ENCODE measurements at places on chromosomes 12 and 14.

DNA sequence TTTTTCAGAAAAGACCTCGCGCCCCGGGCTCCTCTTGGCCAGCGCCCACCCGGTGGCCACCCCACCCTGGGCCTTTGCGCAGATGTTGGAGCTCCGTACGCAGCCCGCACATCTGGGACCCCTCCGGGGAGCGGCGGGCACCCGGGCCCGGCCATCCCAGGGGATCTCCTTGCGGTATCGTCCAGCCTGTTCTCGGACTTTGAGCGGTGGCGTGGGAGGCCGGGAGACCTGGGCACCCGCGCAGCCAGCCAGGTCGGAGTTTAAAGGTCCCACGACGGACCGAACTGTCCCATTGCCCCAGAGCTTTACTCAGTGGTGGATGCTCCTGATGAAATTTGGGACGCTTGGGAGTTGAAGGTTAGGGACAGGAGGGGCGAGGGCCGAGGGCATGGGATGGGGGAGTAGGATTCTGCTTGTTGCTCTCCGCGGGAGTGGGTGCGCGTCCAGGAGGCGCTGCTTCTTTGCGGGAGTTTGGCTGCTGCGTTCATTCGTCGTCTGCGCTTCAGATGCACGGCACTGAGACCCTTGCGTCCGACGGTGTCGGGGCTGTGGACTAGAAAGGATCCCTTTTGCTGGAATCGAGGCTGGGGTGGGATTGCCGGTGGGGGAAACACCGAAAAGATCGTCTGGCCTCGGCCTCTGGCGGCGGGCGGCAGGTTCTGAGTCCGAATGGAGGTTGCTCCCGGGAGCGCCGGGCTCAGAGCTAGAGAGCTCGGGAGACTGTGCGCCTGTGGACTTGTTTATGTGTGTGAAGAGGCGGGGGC lies 1.4 kb downstream of the NTF3 start:
- no peak for DNase-seq

GRCh38 chr12:124828264-124829007 lies 35.2 kb downstream of the SCARB1 start:
- DNase-seq = no peak

DNA sequence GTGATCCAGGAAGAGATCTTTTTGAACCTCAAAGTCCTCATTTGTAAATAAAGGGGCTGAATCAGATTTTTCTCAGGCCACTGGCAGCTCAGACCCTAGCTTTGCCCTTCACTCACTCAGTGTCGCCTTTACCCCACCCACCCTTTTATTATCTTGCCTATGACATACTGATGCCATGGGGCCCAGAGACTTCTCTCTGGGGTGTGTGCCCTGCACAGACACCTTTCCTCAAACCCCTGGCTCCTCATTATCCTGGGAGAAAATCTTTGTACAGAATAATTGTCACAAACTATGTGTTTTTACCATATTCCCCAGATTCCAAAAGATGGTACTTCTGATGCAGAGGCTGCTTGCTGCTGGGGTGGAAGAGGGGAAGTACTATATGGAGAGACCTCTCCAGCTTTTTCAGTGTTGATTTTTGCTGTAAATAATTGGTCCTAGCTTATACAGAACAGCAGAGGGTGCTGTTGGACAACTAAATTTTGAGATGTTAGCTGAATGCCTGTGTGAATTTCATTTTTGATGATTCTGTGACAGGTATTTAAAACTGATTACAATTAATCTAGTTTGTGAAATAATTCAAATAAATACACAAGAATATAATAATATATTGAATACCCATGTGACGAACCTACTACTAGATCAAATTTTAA lies 53.9 kb upstream of the DCD start:
- DNase-seq = no peak

DNA sequence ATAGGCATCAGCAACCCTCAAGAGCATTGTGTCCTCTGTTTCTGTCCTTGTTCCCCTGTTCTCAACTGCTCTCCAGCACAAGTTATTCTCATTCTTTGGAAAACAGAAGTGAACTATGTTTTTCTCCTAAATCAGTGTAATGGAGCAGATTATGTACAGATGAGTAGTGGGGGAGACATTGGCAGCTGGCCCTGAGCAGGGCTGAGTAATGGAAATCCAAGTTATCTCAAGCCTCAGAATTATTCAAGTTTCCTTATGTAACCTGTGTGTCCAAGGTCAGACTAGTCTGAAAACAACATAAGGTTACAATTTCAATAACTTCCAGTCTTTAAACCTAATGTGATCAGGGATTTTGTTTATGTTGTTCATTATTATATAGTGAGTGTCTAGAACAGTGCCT lies 116.1 kb upstream of the FUT8 start:
- no peak for DNase-seq

GRCh38 chr14:44405011-44405486 lies 102.0 kb downstream of the FSCB start:
- no peak for DNase-seq

DNA sequence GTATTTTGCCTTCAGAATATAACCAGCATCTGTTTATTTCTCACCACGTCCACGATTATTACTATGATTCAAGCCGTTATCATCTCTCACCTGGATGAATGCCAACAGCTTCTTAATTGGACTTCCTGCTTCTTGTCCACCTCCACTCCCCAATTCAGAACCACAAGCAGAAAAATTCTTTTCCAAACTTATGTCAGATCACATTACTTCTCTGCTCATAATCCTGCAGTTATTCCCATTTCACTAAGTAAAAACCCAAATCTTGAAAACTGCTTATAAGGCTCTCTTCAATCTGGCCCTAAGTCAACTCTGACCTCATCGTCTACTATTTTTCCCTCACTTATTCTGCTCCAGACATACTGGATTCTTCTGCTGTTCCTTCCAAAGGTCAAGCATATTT lies 2.0 kb downstream of the CRY1 start:
- no peak for DNase-seq

GRCh38 chr14:35368583-35369392 lies 35.8 kb downstream of the NFKBIA start:
- DNase-seq = no peak

DNA sequence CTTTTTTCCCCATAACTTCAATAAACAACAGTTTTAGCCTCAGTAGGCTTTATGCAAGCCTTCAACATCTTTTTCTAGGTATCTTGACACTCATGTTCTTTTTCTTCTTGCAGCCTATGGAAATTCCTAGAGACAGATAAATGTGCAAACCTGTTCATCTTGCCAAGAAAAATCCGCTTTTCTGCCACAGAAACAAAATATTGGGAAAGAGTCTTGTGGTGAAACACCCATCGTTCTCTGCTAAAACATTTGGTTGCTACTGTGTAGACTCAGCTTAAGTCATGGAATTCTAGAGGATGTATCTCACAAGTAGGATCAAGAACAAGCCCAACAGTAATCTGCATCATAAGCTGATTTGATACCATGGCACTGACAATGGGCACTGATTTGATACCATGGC lies 295.9 kb downstream of the ZFP36L1 start:
- DNase-seq = no peak

GRCh38 chr14:70022771-70023445 lies 143.7 kb downstream of the SMOC1 start:
- no peak for DNase-seq

DNA sequence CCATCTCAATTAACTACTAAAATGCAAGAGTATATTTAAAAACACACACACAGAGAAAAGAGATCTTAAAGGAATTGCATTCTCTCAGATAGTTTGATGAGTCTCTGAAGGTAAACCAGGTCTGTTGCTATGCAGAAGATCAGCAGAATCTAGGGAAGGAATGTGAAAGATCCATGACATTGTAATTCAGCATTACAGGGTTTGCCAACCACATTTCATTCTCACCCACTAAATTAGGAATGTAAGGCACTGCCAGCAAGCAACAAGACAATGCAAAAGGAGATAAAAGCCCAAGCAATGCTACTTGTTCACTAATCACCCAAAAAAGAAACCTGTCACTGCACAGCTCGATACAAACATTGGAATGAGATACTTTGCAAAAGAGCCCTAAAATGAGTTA lies 106.3 kb downstream of the LRIG3 start:
- no peak for DNase-seq

- no peak for DNase-seq
These were observed 1044.5 kb upstream of the NOVA1 start for GRCh38 chr14:27642251-27642866.

Measured in stimulated activated CD4-positive, alpha-beta T cell treated with anti-CD3 and anti-CD28 coated beads, Interleukin-1b, Interleukin-23, amount 100 ng/mL, for 48 hours (primary cell).